ENCODE measurements at places on chromosomes 2 and 18.

DNA sequence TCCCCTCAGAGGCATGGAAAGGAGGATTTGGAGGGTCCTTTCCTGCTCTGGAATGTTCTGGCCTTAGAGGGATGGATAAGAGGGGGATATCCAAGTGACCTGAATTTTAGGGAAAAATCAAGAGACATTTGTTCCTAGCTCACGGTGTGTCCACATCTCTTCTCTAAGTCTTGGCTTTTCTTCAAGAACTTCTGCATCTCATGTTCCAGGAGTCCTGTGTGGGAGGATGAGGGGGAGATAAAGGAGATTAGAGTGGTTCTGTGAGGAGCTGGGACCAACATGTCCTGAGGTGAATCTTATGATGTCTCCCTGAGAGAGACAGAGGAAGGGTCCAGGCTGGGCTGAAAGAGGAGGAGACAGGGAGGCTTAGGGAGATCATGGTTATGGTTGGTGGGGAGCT, 11.7 kb downstream of the EMX1 start:
- no peak for DNase-seq

DNA sequence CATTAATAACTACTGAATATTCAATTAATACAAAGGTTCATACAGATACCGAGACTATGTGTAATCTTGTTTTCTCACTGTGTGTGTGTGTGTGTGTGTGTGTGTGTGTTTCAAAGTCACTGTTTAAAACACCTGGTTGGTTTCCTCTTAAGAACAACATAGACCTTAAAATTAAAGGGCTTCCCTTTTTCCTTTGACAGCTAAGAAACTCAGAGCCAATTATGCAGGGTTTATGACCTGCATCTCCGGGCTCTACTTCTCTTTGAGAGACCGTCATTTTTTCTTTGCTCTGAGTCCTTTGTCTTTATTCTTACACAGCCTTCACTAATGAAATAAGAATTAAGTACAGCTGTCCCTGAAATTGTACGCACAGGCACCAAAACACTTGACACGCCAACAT, 145.6 kb downstream of the HDAC4 start:
- DNase-seq: no peak

- DNase-seq: no peak
Observed at GRCh38 chr2:25684577-25685473, 11.4 kb upstream of the DTNB start.

GRCh38 chr2:136005462-136006196, 20.2 kb upstream of the DARS1 start:
- no peak for DNase-seq

DNA sequence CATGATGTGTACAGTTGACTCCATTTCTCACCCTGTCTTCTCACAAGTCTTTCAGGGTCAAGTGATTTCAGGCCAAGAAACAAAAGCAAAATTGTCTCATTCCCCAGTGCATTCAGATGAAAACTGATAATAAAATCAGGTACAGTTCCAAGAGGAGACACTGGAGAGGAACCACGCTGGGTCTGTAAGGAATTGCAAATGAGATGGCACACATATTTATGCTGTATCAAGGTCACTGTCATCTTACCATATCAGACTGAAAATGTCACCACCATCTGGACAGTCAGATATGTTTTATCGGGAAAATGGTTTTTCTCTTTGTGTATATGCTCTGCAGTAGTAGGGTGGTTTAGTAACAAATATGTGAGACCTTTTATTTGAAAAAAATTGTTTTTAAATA, 91.7 kb downstream of the CCDC138 start:
- no peak for DNase-seq

DNA sequence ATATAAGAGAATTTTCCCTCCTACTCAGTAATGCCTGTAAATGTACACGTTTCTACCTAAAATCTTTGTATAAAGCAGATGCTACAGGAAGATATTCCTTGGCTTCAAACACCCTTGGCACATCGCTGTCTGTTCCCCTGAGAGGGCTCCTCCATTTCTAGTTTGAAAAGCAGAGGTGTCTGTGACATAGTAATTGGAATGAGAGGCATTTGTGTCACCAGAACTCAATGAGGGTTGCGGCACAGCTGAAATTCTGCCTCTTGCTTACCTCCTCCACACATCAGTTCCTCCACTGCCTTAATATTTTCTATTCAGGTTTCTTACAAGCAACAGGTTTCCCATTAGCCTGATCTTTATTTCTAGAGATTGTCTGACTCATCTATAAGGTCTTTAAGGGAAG, 359.9 kb upstream of the DCC start:
- no peak for DNase-seq

GRCh38 chr18:74294526-74294925, 2.8 kb upstream of the CYB5A start:
- DNase-seq: no peak

GRCh38 chr2:113965228-113965627, 75.3 kb downstream of the ACTR3 start:
- DNase-seq: no peak

- no peak for DNase-seq
Observed at GRCh38 chr2:75666911-75667310, 20.3 kb downstream of the MRPL19 start.

GRCh38 chr2:179817181-179817841, 44.1 kb downstream of the ZNF385B start:
- no peak for DNase-seq

DNA sequence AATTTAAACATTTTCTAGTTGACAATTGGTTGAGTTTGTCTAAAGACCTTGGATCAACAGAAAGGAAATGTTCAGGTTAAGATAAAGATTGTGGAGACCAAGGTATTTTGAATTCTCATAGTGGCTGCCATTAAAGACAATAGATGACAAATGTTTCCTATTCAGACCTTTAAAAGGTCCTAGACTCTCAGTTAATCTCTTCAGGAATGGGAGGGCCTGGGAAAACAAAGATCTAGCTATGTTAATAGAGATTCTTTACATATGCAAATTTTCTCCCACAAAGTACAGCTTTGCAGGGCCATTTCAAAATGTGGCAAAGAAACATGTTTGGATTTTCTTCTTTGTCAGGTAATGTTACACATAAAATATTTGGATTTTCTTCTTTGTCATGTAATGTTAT, 403.9 kb downstream of the SPAG16 start:
- DNase-seq: no peak

DNA sequence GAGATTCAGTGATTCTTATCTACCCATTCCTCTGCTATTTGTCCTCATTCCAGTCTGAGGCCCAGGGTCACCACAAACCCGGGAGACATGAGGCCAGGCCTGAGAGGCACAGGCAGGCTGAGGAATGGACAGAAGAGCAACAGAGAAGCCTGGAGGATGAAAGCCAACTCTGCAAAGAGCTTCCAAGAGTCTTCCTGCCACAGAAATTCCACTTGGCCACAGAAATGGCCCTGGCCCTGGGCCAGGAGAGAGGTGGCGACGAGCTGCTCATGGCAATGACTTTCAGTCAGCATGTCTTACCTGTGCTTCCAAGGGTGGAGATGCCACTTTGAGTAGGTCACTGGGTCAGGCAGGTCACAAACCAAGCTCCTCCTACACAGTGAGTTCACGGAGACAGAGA, 155.3 kb upstream of the PKDCC start:
- DNase-seq: no peak

DNA sequence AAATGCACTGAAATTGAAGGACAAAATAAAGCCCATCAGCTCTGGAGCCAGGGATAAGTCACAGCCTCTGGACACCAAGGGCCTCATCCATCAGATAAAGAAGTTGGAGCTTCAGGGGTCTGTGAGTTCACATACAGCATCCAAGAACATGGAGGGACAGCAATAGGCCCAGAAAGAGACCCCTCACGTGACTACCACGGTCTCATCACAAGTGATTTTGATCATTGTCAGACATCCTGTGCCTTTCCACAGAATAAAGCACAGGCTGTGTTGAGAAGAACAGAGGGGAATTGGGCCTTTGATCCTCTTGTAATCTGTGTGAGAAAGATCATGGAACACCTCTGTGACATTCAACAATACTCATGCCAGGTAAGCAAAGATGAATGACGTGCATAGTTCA, 65.2 kb upstream of the CTAGE1 start:
- no peak for DNase-seq

GRCh38 chr2:214412679-214413078, 1.8 kb downstream of the VWC2L start:
- no peak for DNase-seq

DNA sequence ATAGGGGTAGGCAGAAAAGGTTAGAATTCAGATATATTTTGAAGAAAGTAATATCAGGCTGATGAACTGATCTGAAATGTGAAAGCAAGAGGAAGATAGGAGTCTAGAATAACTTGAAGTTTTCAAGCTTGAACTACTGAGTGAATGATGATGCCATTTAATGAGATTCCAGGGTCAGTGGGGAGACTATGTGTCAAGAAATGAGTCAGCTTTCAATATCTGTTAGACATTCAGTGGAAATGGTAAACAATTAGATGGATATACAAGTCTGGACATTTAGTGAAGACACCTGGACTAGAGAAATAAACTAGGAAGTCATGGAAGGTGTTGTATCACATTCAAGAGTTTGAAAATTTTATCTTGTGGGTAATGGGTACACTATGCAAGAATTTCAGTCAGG, 326.9 kb downstream of the FSIP2 start:
- DNase-seq: no peak

DNA sequence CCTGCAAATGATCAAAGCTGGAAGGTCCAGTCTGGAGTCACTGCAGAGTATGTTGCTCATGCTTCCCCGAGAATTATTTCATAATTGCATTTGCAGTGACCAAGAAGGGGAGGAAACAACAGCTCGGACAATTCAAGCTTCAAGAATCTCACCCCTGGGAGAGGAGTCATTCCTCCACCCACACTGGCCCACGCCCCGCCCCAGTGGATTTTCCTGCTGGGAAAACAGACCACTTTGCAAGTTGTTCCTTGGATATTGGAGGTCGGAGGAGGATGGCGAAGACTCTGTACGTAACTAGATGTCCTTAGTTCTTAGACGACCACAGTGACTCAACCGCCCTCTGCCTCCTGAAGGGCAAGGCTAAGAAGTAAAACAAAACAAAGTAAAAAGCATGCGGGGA, 159.4 kb downstream of the TPO start:
- DNase-seq: no peak

DNA sequence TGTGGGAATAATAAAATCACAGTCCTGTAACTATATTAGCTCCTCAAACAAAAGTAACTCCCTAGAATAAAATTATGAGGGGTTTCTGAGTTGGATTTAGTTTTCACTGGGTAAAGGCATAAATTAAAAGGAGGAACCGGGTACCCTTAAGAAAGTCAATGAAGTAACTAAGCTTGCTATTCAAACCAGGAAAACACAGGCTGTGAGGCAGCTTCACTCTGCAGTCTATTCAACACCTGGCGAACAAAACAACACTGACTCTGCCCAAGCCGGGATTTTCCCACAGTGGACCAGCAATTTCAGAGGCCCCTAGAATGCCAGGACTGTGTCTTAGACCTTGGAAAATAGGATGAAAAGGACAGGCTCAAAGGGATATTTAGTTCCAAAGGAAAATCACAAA, 24.6 kb upstream of the CREB1 start:
- no peak for DNase-seq

GRCh38 chr18:22456547-22456946, 38.8 kb upstream of the CTAGE1 start:
- DNase-seq: no peak
